ENCODE measurements at places on chromosomes 5 and 9.

DNA sequence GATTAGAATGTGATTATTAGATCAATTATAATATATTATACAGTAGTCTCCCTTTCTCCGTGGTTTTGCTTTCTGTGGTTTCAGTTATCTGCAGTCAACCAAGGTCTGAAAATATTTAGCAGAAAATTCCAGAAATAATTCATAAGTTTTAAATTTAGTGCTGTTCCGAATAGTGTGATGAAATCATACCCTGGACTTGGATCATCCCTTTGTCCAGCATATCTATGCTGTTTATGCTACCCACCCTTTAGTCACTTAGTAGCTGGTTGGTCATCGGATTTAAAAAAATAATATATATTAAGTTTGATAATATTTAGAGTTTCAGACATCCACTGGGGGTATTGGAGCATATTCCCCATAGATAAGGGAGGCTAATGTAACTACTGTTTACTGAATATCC is 19.6 kb downstream of the RMI1 start:
- DNase-seq, result no peak

- DNase-seq, result no peak
Observed at GRCh38 chr9:127809540-127810377, 7.1 kb downstream of the FPGS start.

DNA sequence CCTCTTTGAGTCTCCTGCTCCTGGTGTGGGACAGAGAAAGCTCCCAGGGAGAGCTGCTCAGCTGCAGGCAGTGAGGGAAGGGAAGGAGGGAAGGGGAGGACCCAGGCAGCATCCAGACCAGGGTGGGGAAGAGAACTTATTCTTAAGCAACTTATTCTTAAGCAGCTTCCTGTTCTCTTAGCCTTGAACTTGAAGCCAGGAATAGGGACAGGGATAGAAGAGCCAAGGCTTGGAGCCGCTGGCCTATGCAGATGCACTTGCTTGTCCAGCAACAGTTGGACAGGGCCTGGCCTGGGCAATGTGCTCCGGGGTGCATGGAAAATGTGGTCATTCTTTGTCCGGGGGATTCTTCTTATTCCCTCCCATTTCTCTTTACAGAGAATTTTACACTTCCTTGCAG is 31.4 kb upstream of the SPTLC1 start:
- DNase-seq, result no peak

- no peak for DNase-seq
Observed at GRCh38 chr5:26868504-26868903, 169.9 kb downstream of the CDH9 start.

DNA sequence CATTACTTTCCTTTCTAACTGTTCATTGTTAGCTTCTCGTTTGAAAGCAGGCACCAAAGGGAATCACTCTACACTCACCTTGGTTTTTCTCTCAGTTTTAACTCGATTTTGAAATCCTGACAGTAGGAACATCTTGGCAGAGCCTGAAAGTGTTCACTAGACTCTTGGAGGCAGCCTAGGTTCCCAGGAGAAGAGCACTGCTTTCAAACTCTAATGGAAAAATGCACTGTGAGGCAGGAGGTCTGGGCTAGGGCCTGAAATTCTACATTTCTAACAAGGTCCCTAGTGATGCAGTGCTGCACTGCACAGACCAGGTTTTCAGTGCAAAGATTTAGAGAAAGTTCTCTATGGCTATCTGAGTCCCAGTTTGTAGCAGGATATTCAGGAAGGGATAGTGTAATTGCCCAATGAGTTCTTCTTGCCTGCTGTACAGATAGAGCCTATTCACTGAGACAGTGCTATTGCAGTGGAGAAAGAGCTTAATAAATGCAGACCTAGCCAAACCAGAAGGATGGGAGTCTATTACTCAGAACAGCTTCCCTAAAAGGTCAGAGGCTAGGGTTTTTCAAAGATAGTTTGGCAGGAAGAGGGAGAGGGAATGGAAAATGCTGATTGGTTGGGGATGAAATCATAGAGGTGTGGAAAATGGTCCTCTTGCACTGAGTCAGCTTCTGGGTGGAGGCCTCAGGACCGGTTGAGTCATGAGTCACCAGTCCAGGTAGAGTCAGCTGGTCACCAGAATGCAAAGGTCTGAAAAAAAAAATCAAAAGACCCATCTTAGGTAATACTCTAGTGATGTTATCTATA is 153.9 kb downstream of the GPBP1 start:
- no peak for DNase-seq

- DNase-seq, result no peak
Observed at GRCh38 chr9:88782931-88783710, 208.1 kb upstream of the S1PR3 start.

DNA sequence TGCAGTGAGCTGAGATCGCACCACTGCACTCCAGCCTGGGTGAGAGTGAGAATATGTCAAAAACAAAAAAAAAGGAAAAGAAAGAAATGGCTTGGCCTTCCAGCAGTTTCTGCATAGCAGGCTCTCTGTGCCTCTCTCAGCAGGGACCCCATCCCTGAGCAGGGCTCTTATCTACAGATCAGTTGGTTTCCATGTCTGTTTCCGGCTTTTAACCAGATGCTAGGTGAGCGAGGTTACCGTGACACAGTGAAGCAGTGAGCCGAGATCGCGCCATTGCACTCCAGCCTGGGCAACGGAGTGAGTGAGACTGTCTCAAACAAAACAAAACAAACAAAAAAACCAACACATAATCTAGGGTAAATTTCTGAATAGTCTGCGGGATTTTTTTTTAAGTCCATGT is 51.4 kb downstream of the COL5A1 start:
- no peak for DNase-seq

GRCh38 chr5:117738571-117738970 is 1163.9 kb upstream of the SEMA6A start:
- DNase-seq, result no peak

DNA sequence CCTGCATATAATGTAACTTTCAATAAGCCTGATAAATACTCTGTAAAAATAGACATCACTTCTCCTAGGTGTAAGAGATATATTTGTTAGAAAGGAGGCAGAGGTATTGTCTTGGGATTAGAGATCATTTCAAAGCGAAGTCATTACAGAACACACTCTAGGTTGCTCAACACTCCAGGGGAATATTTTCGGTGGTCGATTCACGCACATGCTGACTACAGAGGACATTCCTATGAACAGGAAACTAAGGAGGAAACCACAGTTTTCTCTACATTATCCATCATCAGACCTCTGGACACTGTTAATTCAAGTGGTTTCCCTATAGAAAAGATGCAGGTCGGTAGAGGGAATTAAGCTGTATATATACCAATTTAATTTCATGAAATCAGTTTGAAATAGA is 370.0 kb downstream of the NDUFS4 start:
- DNase-seq, result no peak

- no peak for DNase-seq
Observed at GRCh38 chr5:116898917-116899316, 324.3 kb upstream of the SEMA6A start.

DNA sequence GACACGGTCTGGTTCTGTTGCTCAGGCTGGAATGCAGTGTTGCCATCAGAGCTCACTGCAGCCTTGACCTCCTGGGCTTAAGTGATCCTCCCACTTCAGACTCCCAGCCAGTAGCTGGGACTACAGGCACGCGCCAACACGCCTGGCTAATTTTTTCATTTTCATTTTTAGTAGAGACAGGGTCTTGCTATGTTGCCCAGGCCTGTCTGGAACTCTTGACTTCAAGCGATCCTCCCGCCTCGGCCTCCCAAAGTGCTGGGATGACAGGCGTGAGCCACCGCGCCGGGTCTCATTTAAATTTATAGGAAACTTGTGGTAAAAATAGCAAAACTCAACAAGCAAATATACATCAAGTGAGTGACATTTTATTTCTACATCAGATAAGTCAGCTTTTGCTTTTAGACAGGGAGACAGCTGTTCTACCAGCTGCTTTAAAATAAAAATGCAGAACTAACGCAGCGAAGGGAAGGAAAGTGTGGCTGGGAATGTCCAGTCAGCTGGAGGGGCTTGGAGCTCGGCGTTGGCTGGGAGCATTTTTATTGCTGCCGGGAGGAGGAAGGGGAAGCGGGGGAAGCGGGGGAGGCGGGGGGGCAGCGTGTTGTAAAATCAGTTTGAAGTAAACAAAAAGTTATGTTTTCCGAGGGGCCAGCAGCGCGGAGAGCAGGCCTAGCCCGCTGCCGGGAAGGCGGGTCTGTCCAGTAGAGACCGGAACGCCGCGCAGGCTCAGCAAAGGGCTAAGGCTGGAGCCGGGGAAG is 707 bp upstream of the ZFYVE16 start:
- no peak for DNase-seq

GRCh38 chr9:69516353-69517322 is 155.5 kb downstream of the APBA1 start:
- DNase-seq, result no peak

GRCh38 chr5:98975223-98975622 is 46.4 kb upstream of the CHD1 start:
- no peak for DNase-seq

GRCh38 chr5:174817610-174818009 is 93.2 kb downstream of the MSX2 start:
- no peak for DNase-seq

DNA sequence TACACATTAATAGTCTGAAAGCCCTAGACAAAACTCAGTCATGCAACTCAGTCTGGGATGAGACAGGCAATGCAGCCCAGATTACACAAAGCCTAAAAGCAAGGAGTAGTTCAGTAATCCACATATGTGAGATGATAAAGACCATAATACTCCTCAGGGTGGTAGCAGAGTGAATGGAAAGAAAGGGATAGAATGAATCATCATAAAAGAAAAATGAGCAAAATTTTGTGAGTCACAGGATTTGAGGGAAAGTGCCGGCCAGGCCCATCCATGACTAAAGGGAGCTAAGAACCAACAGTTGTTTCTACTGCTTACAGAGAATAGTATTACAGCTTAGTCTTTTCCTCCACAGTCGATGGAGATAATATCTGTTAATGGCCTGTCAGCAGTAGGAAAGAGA is 90.0 kb upstream of the POU5F2 start:
- no peak for DNase-seq

DNA sequence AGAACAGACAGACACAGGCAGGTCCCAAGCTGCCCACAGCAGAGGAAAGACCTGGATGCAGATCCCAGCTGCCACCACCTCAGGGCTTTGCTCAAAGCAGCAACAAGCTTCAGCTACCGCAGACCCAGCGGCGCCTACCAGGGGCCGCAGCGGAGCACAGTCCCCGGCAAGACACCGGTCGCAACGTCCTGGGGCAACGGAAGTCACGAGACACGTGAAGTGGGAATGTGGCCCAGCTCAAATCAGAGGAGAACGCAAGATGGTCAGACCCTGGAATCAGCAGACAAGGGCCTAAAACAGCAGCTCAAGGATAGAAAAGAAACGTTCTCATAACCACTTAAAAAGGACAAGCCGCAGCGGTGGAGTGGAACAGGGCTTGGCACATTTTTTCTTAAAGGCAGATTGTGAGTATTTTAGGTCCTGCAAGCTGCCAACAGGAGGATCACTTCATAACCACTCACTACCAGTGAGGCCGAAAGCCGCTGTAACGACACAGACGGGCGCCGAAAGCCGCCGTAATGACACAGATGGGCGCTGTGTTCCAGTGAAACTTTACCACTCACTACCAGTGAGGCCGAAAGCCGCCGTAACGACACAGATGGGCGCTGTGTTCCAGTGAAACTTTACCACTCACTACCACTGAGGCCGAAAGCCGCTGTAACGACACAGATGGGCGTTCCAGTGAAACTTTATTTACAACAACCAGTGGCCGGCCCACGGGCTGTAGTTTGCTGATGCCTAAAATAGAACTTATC is 21.7 kb downstream of the SLC9A3 start:
- DNase-seq, result no peak

DNA sequence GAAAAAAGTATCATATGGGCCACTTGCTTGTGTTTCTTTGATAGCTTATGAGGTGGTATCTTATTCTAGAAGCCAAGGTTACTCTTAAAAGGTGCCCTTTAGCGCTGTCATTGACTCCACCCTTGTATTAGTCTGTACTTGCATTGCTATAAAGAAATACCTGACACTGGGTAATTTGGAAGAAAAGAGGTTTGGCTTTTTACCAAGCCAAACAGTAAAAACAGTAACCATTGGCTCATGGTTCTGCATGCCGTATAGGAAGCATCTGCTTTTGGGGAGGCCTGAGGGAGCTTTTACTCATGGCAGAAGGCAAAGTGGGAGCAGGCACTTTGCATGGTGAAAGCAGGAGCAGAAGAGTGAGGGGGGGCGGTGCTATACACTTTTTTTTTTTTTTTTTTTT is 87.4 kb downstream of the TEK start:
- DNase-seq, result no peak

DNA sequence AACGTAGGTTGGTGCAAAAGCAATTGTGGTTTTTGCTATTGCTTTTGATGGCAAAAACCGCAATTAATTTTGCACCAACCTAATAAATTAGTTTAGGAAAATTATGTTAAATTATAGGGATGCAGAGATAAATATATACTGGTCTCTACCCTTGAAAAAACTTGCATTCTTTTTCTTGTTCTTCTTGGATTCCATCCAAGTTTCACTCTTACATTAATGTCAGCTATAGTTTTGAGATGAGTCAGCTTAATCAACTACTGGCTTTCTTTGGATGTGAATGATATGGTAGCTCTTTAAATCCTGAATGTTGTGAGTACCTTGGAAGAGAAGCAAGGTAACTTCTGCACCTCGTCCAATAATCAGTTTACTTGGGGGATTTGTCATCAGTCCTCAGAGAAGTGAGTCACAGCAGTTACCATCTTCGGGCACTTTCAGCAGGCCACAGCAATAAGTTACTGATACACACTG is 549.0 kb upstream of the ZNF608 start:
- no peak for DNase-seq

GRCh38 chr9:108423433-108423832 is 432.4 kb downstream of the ACTL7B start:
- no peak for DNase-seq

GRCh38 chr5:179805529-179806249 is 977 bp downstream of the MGAT4B start:
- DNase-seq, result no peak

DNA sequence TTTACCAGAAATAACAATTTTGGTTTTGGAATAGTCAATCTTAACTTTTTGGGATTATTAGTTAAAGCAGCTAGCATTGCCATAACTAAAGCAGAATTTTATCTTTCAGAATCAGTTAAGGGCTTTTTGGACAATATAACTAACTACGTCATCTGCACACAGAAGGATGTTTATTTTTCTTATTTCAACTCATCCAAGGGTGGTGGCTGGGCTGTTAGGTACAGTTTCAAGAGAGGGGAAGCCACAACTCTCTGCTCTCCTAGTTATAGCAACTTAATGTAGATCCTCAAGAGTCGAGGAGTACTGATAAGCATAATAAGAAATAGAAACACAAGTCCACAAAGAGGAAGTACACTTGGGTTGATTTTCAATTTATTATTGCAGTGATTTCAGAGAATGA is 65.6 kb downstream of the ANKRD55 start:
- DNase-seq, result no peak
